ENCODE measurements at places on chromosomes 7 and 10. TPM values are rescaled to one million over a fixed set of nuclear protein-coding genes. Genes with fewer than 3 reads are reported as not detected.

GRCh38 chr10:7251696-7252465 is 159.0 kb downstream of the SFMBT2 start:
- no peak overlapping the region for H3K27ac ChIP-seq
- peaks cover 4% of the 10 kb centered on the region for H3K36me3 ChIP-seq
- no peaks in the 10 kb centered on the region for H3K27me3 ChIP-seq
- H3K4me3 ChIP-seq: no peak overlapping the region
- peaks cover 4% of the 10 kb centered on the region for H3K4me1 ChIP-seq

GRCh38 chr10:132075909-132076577 is 10.3 kb downstream of the JAKMIP3 start:
- peaks cover 14% of the 10 kb centered on the region for H3K27me3 ChIP-seq
- DNase-seq: no peak
- no peaks in the 10 kb centered on the region for H3K36me3 ChIP-seq

DNA sequence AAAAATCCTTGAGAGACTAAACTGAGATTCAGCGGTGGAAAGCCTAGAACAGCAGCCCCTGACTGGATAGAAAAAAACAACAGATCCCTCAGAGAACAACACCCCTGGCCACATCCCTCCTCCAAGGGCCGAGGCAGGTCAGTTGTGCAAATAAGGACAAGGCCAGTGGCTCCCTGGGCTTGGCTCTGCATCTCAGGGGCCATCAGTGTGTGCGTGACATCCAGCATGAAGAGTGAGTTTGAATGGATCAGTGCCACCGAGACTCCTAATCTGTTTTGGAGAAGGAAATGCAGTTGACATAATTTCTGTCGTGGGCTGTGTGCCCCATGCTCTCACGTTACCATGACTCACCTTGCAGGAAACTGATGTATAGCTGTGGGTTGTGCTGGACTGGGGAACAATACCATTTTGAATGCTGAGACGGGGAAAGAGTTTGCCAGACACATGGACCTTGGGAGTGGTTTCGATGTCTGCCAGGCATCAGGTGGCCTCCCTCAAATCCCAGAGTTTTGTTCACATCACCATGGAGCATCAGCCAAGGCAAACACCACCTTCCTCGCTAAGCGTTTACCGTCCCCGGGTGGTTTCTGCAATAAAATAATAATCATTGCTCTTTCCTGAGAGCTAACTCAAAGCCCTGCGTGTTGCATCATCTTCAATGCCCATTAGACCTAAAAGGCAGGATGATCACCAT is 153.2 kb upstream of the FZD8 start:
- DNase-seq: no peak
- no peak overlapping the region for H3K27ac ChIP-seq
- no peaks in the 10 kb centered on the region for H3K27me3 ChIP-seq
- no peaks in the 10 kb centered on the region for H3K36me3 ChIP-seq
- H3K4me3 ChIP-seq: no peak overlapping the region
- no peaks in the 10 kb centered on the region for H3K4me1 ChIP-seq

DNA sequence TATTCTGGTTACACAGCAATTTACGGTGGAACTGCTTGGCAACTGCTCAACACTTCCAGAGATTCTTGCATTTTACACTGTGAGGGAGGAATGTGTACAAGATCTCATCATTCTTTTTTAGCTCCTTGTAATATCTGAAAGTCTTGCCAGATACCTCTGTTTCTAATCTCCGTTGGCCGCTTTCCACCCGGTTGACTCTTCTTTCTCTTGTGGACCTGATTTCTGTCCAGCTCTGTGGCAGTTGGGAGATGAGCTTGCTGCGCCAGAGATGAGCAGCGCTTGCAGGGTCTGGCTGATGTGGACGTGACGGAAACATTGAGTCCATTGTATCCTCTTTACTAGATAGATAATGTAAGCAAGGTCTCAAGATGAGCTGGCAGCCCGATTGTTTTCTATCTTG is 27.6 kb downstream of the SPAG6 start:
- peaks cover 11% of the 10 kb centered on the region for H3K27me3 ChIP-seq
- peaks cover 7% of the 10 kb centered on the region for H3K4me1 ChIP-seq
- no peak overlapping the region for H3K27ac ChIP-seq
- no peak overlapping the region for H3K4me3 ChIP-seq

DNA sequence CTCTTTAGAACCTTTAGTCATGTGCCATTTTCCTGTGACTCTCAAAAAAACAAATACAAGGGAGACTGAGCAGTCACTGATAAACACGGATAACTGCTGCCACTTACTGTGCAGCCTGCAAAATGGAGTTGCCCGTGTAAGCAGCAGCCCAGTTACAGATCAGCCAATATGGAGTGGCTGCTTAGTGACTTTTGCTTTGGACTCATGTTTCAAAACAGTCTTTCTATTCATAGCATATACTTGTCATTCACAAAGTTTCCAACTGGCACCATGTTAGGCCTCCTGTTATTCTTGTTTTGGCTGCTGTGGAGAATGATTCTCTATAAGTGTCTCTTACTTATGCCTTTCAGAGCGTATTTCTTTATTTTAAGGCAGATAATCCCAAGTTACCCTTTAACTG is 3.0 kb downstream of the FAM204A start:
- H3K4me1 ChIP-seq: peaks cover 8% of the 10 kb centered on the region
- peaks cover 23% of the 10 kb centered on the region for H3K36me3 ChIP-seq
- no peak overlapping the region for H3K27ac ChIP-seq
- DNase-seq: no peak
- no peak overlapping the region for H3K4me3 ChIP-seq

GRCh38 chr7:24051651-24052050 is 232.3 kb upstream of the NPY start:
- H3K36me3 ChIP-seq: no peaks in the 10 kb centered on the region
- H3K4me1 ChIP-seq: no peaks in the 10 kb centered on the region
- no peak overlapping the region for H3K4me3 ChIP-seq
- H3K27ac ChIP-seq: no peak overlapping the region
- H3K27me3 ChIP-seq: no peaks in the 10 kb centered on the region

DNA sequence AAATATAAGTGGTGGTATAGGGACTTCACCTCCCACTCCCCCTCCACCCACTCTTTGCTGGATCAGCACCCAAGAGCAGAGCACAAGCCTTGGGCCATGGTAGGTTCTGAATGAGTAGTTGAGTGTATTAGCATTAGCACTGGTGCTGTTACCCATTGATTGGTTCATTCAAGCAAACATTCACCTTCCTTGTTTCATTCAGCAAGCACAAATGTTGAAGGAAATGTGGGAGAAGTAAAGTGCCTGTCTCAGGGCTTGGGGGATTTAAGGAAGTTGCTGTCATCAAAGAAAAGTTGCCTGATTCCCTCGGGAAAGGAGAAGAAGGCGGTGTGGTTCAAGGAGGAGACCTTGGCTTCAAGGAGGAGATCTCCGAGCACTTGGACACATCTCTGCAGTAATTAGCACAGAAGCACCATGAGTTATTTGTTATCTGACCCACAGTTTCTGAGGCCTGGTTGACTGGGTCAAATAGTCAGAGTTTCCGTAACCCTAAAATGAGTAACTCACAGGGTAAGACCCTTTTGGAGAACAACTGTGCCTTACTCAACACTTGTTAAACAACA is 17.3 kb downstream of the IL2RA start:
- H3K4me3 ChIP-seq: no peak overlapping the region
- no peaks in the 10 kb centered on the region for H3K27me3 ChIP-seq
- no peaks in the 10 kb centered on the region for H3K4me1 ChIP-seq
- H3K36me3 ChIP-seq: no peaks in the 10 kb centered on the region
- DNase-seq: no peak

- H3K36me3 ChIP-seq: peaks cover 88% of the 10 kb centered on the region
- no peak overlapping the region for H3K4me3 ChIP-seq
- H3K27ac ChIP-seq: no peak overlapping the region
- H3K27me3 ChIP-seq: no peaks in the 10 kb centered on the region
- DNase-seq: no peak
- H3K4me1 ChIP-seq: peaks cover 9% of the 10 kb centered on the region
Measured at GRCh38 chr10:7768417-7768816, 19.4 kb downstream of the KIN start.

DNA sequence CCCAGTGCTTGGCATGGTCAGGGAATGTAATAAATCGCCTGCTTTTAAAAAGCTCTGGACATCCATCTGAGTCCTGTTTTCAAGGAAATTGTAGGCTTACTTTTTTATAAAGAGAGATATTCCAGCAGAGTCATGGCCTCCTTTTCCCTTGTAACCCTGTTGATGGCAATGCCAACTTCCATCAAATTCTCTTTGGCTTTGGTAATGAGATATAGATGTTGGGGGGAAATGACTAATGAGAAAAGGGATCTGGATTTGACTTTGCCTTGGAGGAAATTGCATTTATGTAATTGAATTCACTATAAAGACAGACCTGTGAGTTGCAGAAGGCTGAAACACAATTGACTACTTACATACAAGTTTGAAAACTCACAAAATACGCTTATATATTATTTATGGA is 347.5 kb downstream of the GPR158 start:
- no peak overlapping the region for H3K4me3 ChIP-seq
- no peaks in the 10 kb centered on the region for H3K36me3 ChIP-seq
- H3K27ac ChIP-seq: no peak overlapping the region
- no peak for DNase-seq
- H3K4me1 ChIP-seq: no peaks in the 10 kb centered on the region
- no peaks in the 10 kb centered on the region for H3K27me3 ChIP-seq

GRCh38 chr10:58952162-58952601 is 224.3 kb upstream of the PHYHIPL start:
- no peaks in the 10 kb centered on the region for H3K4me1 ChIP-seq
- no peak for DNase-seq
- no peak overlapping the region for H3K4me3 ChIP-seq
- no peak overlapping the region for H3K27ac ChIP-seq
- H3K36me3 ChIP-seq: no peaks in the 10 kb centered on the region

GRCh38 chr10:45470098-45471012 is 96.3 kb downstream of the ALOX5 start:
- no peak for DNase-seq
- no peak overlapping the region for H3K4me3 ChIP-seq
- H3K36me3 ChIP-seq: no peaks in the 10 kb centered on the region
- H3K27me3 ChIP-seq: no peaks in the 10 kb centered on the region
- peaks cover 5% of the 10 kb centered on the region for H3K4me1 ChIP-seq

- H3K27me3 ChIP-seq: no peaks in the 10 kb centered on the region
- H3K4me1 ChIP-seq: no peaks in the 10 kb centered on the region
- no peak overlapping the region for H3K27ac ChIP-seq
- no peaks in the 10 kb centered on the region for H3K36me3 ChIP-seq
- DNase-seq: no peak
Measured at GRCh38 chr7:48053736-48054135, 18.4 kb downstream of the C7orf57 start.

DNA sequence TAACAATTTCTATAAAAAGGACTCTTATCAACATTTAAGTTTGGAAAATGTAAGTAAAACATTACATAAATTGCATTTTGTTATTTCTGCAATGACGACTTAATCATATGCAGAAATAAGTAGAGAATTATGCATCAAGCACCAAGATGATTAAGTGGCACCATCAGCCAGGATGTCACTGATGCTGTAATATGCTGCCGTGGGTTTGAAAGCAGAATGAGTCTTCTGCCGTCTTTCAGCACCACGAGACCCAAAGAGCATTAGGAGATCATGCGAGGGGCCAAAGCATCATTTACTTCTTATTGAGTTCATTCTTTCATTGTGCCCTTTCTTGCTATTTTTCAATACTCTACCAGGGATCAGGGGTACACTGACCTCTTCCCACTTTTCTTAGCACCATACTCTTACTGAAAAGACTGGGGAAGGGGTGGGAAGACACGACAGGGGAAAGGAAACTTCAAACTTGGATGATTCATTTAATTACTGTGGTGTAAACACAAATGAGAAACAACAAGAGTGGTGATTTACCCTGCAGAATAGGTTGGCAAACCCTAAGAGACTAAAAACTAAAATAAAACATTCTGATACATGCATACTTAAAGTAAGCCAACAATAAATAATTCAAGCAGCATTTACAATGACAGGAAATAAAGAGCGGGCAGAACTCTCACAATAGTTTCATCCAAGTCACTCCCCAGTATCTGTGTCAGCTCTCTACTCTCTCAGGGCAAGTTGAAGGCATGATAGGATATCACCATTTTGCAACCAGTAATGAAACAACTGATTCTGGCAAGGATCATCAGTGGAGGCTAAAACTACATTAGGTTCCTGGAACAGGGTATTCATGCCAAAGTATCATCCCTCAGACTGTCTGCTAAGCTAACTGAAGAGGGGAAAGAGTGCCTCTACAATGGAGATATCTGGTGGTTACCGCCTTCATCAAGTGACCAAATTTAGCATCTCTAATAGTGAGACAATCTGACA is 70.8 kb downstream of the CUL2 start:
- no peaks in the 10 kb centered on the region for H3K4me1 ChIP-seq
- no peaks in the 10 kb centered on the region for H3K27me3 ChIP-seq
- DNase-seq: no peak
- H3K27ac ChIP-seq: no peak overlapping the region

DNA sequence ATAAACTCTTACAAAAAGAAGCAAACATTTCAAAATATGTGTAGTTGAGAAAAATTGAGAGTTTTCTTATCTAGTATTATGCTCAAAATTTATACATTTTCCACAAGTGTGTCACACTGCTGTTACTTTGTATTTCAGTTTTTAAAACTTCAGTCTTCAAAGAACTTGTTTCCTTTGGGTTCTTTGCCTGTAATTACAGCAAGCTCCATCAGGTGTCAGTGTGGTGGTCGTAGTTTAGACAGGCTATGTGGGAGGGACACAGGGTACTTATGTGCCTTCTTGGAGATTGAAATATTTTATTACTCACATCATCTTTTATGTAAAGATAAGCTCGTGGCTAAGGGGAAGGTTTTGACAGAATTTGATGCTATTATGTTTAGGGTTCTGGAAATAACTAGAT is 360.5 kb downstream of the FGFR2 start:
- no peak for DNase-seq
- no peaks in the 10 kb centered on the region for H3K27me3 ChIP-seq
- no peaks in the 10 kb centered on the region for H3K4me1 ChIP-seq
- no peak overlapping the region for H3K27ac ChIP-seq
- H3K36me3 ChIP-seq: no peaks in the 10 kb centered on the region
- no peak overlapping the region for H3K4me3 ChIP-seq

GRCh38 chr10:120979435-120980278 is 128.5 kb downstream of the WDR11 start:
- no peaks in the 10 kb centered on the region for H3K36me3 ChIP-seq
- peaks cover 8% of the 10 kb centered on the region for H3K4me1 ChIP-seq
- H3K4me3 ChIP-seq: peak overlapping the region; percentile 28
- peak overlapping the region; percentile 71 for H3K27ac ChIP-seq
- DNase-seq: peak; percentile 74
- peaks cover 76% of the 10 kb centered on the region for H3K27me3 ChIP-seq

DNA sequence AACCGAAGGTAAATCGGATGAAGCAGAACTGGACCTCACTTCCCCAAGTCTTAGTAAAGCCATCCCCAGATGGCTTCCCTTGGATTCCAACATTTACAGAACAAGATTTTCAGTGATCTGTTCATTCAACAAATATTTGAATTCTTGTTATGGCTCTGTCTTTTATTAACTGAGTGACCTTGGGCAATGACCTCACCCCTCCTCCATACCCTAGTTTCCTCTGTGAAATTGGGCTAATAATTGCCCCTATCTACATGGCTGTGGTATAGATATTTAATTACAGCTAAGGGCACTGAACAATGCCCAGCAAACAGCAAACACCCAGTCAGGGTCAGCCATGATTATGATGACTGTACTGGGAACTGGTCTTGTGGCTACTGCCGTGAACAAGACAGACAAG is 19.1 kb downstream of the TECTB start:
- H3K36me3 ChIP-seq: no peaks in the 10 kb centered on the region
- no peak overlapping the region for H3K4me3 ChIP-seq

Gene ADCYAP1R1
- 0.92 TPM for total RNA-seq

Gene CAV2
- total RNA-seq: 162 TPM

Gene BLVRA
- total RNA-seq: 78.1 TPM

Gene FKBP9
- 130 TPM for total RNA-seq
